ENCODE measurements at places on chromosomes 3 and 15.

GRCh38 chr3:27354161-27354560, 15.0 kb downstream of the NEK10 start:
- DNase-seq: no peak

- no peak for DNase-seq
Measured at GRCh38 chr3:46338840-46339239, 15.1 kb upstream of the CCR2 start.

GRCh38 chr15:101167753-101168462, 83.9 kb downstream of the CHSY1 start:
- no peak for DNase-seq

DNA sequence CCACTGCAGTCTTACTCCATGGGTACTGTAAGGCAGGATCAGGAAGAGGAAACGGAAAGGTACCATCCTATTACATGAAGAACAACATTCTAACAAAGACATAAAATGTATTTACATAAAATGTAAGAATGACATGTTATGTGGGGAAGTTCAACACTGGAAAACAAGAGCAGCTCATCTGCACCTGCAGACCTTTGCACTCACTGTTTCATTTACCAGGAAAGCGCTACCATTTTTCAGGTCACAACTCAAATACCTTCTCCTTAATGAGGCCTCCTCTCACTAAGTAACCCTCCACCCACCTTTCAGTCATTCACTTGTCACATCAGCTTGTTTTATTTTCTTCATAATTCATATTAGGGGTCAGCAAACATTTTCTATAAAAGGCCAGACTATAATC, 2.6 kb downstream of the TMCC1 start:
- no peak for DNase-seq

DNA sequence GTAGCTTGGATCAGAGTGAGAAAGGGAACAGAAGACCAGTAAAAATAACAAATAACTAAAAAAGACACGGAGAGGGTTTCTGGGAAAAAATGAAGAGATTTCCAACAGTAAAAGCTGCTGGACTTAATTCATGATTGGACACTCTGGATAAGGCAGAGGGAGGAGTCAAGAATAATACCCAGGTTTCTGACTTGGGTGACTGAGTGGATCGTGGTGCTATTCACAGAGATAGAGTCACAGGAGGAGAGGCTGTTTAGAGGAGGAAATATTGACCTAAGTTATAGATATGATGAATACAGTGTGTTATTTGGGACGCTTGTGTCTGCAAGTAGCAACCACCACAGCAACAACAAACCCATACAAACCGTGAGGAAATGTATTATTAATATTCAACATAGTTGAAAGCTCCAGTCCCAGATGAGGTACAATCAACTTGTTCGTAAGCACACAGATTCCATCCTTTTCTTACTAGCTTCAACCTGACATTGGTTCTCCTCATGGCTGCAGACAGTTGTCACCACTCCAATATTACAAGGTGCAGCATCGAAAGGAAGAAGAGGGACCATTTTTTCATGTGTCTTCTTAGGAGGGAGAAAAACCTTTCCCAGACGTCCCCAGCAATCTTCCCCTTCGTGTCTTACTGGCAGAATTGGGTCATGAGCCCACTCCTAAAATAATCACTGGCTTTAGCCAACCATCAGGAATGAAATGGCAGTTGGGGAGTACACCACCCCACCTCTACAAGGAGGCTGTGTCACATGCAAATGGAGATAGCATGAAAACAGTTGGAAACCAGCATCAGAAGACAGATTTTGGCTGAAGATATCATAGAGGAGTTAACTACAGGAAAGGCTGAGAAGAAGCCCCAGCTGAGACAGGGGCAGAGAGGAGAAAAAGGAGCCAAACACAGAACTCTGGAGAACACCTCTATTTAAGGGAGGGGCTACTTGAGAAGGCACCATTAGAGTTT, 387.8 kb downstream of the SHQ1 start:
- no peak for DNase-seq

Measured in A549 (cell line).